Heart right ventricle (tissue), 16 donors: ENCODE measurements at places on chromosomes 1 and 21. TPM values are rescaled to one million over a fixed set of nuclear protein-coding genes. Genes with fewer than 3 reads are reported as not detected.

GRCh38 chr1:119226321-119226720, 85.9 kb upstream of the WARS2 start:
- DNase-seq: no peak

GRCh38 chr1:61131716-61132115, 49.4 kb downstream of the NFIA start:
- no peak for DNase-seq

GRCh38 chr1:89760496-89760895, 60.3 kb upstream of the LRRC8D start:
- no peak for DNase-seq

The ARHGEF11 gene
- total RNA-seq: 26.9 TPM

DNA sequence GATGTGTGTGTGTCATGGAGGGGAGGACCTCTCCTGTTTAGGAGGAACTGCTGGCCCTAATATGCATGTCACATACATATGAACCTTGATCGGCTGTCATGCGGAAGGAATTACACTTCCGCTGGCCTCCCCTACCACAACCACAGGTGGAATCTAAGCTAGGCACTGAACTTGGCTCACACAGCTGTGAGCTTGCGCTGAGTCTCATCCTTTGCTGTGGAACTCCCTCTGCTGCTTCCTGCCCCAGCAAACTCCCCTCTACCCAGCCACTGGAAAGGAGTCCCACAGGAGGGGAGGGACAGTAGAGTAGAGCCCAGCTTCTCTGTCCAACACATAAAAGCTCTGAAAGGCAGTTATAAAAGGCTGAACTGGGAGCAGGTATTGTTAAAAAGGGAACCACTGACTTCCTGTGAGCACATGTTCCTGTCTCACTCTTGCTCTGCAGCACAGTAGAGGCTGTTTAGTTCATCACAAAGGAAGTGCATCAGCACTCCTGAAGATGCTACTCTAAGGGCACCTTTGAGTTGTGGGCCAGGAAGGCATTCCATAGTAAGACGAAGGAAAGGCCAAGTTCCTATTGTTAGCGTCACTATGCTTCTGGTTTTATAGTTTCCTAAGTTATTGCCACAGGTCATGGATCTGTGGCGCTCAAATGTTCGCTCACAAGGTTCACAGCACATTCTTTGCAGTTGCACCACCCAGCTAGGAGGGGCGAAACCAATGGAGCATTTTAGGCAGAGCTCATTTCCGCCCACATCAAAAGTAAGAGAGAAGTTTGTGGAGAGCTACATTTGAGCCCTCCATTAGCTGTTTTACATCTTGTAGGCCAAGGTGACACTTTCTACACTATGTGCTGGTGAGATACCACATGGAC, 17.7 kb upstream of the PTPRC start:
- no peak for DNase-seq

DNA sequence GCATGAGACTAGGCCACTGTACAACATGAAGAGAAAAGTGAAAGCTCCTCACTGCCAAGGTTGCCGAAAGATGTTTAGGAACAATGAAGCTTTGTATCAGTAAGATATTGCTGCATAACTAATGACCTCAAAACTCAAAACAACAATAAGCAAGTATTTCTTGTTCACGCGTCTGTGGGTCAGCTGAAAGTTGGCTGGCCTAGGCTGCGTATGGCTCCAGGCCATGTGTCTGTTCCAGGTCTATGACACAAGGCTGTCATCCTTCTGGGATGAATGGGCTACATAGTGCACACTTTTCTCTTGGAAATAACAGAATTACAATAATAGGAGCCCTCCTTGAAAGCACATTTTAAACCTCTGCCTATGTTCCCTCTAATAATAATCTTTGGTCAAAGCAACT, 515.9 kb downstream of the PLPP3 start:
- DNase-seq: peak; percentile 46

- DNase-seq: no peak
Observed at GRCh38 chr1:236495467-236496112, 28.2 kb upstream of the LGALS8 start.

- DNase-seq: no peak
Observed at GRCh38 chr21:33047231-33047630, 21.5 kb downstream of the OLIG2 start.

The TPTE gene
- not detected for total RNA-seq

The ILF2 gene
- total RNA-seq: 70.0 TPM

DNA sequence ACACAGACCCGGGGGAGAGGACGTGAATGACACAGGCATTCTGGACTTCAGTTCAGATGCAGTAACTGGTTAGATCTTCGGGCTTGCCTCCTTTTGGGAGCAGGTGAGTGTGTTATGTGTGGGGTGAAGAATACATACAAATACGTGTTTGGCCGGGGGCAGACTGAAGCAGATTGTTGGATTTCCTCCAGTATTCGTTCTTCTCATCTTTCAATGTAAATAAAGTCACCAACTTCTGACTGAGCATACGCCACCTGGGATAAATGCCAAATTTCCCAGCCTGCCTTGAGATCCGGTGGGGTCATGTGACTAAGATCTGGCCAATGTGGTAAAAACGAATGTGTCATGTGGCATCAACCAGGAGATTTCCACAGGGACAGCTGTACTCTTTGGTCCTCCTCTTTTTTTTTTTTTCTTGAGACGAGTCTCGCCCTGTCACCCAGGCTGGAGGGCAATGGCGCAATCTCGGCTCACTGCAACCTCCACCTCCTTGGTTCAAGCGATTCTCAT, 189.8 kb downstream of the RGS7 start:
- DNase-seq: no peak

GRCh38 chr1:180230791-180231505, 884 bp downstream of the LHX4 start:
- DNase-seq: no peak

- DNase-seq: no peak
Observed at GRCh38 chr1:201644197-201644596, 105.3 kb downstream of the NAV1 start.

The SLC35F3 gene
- total RNA-seq: not detected
